ENCODE measurements at places on chromosomes 5 and 9.

GRCh38 chr9:109031241-109031640 is 17.9 kb upstream of the CTNNAL1 start:
- DNase-seq = no peak

GRCh38 chr9:20208961-20209371 is 413.3 kb downstream of the MLLT3 start:
- DNase-seq = peak; percentile 6

DNA sequence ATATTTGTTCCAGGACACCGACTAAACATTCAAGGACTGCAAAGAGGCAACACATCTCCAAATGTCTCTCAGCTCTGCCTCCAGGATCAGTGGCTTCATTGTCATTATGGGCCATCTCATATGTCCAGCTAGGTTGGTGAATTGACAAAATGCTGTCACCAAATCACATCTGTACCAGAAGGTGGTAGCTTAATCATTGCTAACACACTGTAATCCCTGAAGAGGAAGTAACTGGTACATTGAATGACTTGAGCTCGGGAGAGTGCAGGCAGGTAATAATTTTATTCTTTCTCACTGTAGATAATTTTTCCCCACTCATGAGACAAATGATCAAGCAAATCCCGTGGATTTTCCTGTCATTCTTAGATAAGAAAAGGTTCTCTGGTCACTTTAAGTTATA is 169.8 kb downstream of the SEMA6A start:
- DNase-seq = no peak

GRCh38 chr5:178145965-178146820 is 7.5 kb downstream of the NHP2 start:
- peak; percentile 87 for DNase-seq

- no peak for DNase-seq
Observed at GRCh38 chr9:108049671-108050494, 560.3 kb upstream of the KLF4 start.

GRCh38 chr9:21592063-21592338 is 109.9 kb upstream of the IFNE start:
- no peak for DNase-seq

- DNase-seq = no peak
Observed at GRCh38 chr5:59071755-59072549, 489.1 kb downstream of the RAB3C start.

GRCh38 chr5:96975656-96976055 is 39.8 kb downstream of the LNPEP start:
- DNase-seq = no peak

DNA sequence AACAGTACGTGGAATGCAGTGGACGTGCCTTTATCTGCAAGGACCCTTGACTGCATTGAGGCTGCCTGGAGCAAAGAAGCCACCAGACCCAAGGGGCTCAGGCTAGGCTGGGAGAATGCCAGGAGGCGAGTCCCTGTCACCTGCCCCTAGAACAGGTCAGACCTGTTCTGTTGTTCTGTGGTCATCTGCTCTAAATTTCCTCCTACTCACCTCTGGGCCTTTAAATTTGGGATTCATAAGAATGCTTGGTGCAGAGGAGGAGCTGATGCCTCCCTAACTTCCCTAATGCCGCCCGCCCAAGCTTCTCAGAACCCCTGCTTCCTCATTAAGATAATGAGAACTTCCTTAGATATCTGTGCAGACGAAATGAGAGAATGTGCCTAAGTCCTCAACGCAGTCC is 32.0 kb downstream of the DAPK1 start:
- no peak for DNase-seq

- DNase-seq = no peak
Observed at GRCh38 chr9:7320139-7320538, 479.4 kb downstream of the DMAC1 start.

DNA sequence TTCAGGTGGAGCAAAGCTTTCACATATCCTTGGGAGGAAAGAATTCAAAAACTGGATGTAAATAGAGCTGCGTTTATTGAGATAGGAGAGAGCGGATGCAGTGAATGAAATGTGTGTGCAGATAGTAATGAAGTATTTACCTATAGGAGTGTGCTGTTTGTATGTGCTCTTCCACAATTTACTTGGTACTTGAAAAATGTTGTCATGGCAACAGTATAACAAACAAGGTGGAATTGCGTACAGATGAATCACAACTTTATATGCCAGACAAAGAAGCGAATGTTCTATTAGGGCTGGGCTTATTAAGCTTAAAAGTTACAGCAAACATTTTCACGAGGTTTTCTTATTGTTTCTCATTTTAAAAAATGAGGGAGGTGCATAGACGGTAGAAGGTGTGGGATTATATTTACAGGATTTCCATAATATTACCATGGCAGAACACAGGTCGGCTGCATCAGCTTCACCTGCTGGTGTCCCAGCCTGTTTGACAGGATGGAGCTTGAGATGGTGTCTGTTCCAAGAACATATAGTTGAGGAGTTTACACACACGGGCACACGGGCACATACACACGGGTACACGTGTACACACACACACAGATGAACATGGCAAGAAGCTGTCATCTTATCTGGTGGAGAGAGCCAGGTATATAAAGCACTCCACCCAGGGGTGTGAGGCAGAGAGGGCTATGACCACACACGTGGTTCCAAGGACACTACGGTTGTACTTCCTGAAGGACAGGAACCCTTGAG is 155.7 kb downstream of the RMI1 start:
- no peak for DNase-seq

DNA sequence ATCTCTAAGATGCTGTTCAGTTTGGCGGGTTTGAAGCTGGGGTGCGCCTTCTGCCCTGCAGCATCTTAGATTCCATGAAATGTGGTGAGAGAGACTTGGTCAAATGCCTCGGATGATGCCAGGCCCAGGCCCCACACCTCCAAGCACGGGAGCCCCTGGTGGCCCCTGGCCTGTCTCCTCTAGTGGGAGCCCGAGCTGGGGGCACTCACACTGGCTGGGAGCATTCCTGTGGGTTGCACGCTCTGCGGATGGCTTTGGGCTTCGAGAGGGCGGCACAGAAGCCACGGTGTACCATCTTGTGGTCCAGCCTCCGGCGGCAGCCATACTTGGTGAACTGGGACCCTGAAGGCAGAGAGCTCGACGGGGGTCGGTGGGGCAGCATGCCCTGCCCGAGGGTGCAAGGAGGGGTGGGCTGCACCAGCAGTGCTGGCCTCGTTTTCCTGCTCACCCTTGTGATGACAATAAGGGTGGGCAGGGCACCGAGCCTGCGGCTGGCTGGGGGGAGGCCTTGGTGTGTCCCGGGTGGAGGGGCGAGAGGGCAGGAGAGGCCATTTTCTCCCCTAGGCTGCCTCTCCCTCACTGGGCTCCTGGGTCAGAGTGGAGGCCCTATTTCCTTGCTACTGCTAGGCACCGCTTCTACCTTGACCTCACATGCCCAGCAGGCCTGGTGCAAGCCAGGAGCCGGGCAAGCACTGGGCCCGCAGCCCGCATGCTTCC is 65.8 kb downstream of the ZNF354C start:
- DNase-seq = no peak

DNA sequence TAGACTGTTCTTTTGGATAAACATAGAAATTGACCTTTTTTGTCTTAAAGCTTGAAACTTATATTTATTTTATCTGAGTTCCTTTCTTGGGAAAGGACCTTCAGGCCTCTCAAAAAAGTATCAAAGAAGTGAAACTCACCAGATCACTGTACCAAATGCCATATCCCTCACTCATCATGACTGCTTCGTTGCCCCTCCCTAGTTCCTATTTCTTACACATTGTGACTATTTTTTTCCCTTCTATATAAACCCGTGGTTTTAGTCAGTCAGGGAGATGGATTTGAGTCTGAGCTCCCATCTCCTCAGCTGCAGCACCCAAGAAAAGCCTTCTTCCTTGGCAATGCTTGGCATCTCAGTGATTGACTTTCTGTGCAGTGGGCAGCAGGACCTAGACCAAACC is 129.4 kb downstream of the LPAR1 start:
- DNase-seq = no peak

DNA sequence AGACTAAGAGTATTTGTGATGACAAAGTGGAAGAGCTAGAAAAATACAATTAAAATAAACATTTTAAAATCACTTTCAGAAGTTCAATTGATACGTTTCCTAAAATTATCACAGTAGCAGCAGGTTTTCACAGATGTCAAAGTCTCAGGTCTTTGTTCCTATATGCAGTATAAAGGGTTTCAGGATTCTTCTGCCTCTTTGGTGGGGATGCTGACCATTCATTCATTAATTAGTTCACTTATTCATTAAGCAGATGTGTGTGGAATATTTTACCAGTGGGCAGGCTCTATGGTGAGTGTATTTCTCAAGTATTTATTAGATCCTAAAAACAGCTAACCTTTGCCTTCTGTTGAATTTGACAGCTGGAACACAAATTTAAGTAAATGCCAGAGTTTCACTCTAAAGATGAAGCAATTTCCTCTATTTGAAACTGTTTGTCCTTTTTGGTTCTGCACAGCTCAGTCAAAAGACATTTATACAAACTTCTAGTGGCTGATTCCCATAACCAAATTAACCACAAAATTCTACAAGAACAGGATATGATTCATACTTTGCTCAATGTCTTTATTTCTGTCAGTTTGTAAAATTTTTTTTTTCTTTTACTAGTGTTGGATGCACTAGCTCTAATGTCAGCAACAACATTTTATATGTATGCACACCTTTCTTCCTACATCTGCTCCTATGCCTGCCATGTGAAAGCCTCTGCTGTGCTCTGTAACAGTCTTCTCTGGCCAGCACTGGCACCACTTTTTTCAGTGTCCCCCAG is 75.9 kb upstream of the PRR16 start:
- DNase-seq = no peak

- DNase-seq = no peak
Observed at GRCh38 chr9:28389411-28389810, 816.1 kb upstream of the C9orf72 start.

GRCh38 chr5:56910210-56910965 is 992 bp downstream of the SETD9 start:
- no peak for DNase-seq

DNA sequence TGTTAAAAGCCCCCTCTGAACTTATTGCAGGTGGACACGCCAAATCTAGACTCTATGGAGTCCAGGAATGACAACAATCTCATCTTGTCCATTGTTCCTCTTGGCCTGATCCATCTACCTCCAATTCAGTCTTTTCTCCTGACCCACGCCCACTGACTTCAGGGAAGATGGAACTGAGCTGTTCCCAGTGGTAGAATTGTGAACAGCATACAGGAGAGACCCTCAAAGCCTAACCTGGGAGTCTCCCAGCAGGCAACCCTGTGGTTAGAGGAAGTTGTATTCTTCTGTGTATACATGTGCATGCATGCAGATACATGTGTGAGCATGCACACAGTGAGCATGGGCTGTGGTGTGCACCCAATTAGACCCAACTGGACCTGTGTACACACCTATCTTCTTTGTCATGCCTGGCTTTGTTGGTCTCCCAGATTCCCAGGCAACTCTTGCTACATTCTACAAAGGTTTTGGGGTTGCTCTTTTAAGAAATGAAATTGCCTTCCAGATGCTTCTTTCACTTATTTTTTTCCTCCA is 286.0 kb downstream of the ZSWIM6 start:
- DNase-seq = no peak

DNA sequence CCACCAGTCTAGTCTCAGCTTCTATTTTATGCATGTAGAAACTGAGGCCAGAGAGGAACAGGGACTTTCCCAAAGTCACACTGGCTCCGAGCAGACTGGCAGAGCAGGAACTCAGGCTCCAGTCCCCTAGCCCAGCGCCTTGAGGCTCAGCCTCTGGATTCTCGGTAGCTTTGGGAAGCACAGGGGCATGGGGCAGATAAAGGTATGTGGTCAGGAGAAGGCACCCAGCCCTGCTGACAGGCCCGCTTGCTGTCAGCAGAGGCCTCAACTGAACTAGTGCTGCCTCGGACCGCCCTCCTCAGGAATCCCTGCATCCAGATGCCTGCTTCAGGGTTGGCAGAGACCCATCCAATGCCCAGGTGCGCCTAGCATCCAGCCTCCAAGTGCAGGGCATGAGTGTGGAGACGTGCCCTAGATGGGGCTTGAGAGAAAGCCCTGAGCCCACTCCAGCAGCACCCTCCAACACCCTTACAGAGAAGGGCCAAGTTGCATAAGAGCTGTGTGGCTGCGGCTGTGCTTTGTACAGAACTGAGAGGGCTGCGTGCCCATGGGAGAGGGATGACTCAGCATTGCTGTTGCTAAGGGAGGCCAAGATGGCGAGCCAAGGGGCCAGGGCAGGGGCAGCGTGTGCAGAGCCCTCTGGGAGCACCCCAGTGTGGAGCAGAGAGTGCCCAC is 168.6 kb downstream of the MACROH2A1 start:
- DNase-seq = no peak

- peak; percentile 92 for DNase-seq
Observed at GRCh38 chr5:148826053-148826738, at the start of gene ADRB2. ADRB2 (plus strand) TSS chr5:148826611; CDS start chr5:148826832, 221 bp downstream.

Measured in natural killer cell (primary cell).